ENCODE measurements at places on chromosomes 11 and 22.

GRCh38 chr11:13110929-13111812 lies 102.1 kb downstream of the RASSF10 start:
- no peak for DNase-seq

DNA sequence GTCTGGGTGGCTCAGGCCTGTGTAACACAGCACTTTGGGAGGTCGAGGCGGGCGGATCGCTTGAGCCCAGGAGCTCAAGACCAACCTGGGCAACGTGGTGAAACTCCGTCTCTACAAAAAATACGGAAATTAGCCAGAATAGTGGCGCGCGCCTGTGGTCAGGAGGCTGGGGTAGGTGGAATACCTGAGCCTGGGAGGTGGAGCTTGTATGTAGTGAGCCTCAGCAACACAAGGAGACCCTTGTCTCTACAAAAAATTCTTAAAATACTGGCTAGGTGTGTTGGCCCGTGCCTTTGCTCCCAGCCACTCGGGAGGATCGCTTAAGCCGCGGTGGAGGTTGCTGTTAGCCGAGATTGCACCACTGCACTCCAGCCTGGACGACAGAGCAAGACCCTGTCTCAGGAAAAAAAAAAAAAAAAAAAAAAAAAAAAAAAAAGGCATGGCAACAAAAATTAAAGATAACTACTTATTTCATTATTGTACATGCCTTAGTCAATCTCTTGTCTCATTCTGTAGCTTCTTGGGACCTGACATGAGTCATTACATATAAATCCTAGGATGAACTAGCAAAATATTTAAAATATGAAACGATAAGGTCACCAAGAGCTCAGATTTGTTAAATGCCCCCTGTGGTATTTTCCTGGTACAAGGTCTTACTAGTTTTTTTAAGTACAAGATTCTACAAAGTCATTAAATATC lies 1.1 kb downstream of the TAF1D start:
- DNase-seq = peak; percentile 40

GRCh38 chr11:69210310-69211035 lies 54.7 kb downstream of the SMIM38 start:
- DNase-seq = no peak

DNA sequence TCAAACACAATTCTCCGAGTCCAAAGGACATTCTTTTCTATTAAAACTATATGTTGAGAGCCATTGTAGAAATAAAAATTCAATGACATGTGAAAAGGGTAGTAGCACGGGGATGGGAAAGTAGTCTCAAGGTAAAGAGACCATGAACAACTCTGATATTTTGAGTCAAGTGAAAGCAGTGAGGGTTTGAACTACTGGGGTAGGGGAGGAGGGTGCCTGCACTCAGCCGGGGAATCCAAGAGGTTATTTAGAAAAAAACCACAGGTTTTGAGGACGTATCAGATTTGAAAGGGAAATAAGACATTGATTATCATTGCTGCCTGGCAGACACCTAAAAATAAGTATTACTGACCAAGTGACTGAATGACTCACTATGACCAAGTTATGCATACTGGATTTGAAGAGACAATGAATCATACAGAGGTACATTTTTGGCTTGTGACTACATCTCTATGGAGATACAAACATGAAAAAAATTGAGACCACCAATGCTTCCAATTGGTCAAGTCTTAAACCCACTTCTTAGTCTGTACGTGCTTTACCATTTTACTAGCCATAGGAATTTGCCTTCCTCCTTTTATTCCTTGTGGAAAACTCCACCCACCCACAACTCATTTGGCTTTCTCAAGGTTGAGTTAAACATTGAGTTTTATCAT lies 2.2 kb upstream of the OR52H1 start:
- DNase-seq = no peak

DNA sequence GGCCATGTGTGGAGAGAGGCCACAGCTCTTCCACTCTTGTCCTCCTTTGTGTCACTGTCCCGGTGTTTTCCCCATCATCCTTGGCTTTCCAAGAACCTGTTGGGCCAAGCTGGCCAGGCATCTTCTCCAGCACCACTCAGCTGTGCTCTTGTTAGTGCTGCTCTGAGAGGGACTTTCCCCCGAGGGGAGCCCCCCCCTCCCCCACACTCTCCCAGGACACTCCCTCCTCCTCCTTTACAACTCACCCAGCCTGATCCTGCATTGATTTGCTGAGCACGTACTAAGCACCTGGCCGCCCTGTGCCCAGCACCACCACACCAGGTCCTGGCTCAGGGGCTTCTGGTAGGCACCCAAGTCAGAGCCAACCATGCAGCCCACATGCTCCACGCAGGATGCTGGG lies 13.2 kb downstream of the TP53AIP1 start:
- DNase-seq = no peak

DNA sequence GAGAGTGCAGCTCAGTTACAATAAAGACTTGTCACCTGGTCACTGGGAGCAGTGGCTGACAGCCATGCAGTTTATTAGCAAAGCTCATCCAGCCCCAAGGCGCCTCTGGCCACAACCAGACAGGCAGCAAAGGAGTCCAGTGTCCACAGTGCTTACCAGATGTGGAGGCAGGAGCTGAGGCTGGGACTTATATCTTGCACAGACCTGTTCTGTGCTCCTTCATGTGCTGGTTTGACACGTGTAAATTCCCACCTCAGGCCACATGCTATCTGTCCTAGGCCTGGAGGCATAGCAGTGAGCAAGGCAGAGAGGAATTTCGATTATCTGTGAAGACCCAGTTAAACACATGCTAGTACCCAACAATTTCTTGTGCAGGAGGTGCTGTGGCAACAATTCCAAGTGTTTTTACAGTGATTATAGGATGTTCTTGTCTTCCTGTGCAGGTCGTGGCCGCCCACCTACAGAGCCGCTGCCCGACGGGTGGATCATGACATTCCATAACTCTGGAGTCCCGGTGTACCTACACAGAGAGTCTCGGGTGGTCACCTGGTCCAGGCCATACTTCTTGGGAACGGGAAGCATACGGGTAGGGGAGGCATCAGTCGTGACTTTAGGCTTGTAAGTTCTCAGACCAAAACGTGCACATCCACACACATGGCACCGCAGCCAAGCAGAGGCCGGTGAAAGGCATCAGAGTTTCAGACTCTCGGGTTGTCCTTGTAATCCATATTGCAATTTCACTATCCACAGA lies 9.4 kb downstream of the DGCR8 start:
- no peak for DNase-seq

GRCh38 chr22:48612077-48612995 lies 1215.3 kb downstream of the BRD1 start:
- DNase-seq = no peak

DNA sequence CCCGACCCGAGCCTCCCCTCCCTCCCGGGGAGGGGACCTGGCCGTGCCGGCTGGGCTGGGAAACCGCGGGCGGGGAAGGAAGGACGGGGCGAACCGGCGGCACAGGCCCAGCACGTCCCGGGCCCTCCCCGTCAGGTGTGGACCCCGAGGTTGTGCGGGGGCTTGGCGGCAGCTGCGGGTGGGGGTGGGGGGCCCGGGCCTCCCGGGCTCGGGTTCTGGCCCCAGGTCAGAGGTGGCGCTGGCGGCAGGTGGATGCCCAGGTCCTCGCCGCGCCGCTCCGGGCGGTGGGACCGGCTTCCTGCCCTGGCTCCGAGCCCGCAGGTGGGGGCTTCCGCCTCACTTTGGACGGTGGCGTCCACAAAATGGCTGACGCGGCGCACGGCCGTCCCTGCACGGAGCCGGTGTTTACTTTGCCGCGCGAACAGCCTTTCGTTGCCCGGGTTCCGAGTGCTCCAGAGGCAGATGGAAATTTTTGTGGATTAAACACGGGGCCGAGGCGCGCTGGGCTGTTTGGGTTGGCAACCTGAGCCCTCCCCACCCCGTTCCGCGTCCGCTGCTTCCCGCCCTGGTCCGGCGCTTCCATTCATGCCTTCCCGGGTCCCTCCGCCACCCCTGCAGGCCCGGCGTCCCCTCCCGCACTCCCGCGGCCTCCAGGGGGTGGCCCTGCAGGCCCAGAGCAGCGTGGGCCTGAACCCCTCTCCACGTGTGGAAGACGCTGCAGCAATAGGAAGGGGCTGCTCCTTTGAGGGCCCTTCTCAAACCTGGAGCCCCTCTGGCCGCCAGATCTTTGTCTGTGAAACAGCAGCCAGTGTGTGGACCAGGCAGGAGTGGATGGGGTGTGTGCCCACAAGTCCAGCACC lies 92.0 kb upstream of the KCNQ1OT1 start:
- DNase-seq = no peak

GRCh38 chr22:17972385-17973191 lies 51.8 kb downstream of the MICAL3 start:
- no peak for DNase-seq

DNA sequence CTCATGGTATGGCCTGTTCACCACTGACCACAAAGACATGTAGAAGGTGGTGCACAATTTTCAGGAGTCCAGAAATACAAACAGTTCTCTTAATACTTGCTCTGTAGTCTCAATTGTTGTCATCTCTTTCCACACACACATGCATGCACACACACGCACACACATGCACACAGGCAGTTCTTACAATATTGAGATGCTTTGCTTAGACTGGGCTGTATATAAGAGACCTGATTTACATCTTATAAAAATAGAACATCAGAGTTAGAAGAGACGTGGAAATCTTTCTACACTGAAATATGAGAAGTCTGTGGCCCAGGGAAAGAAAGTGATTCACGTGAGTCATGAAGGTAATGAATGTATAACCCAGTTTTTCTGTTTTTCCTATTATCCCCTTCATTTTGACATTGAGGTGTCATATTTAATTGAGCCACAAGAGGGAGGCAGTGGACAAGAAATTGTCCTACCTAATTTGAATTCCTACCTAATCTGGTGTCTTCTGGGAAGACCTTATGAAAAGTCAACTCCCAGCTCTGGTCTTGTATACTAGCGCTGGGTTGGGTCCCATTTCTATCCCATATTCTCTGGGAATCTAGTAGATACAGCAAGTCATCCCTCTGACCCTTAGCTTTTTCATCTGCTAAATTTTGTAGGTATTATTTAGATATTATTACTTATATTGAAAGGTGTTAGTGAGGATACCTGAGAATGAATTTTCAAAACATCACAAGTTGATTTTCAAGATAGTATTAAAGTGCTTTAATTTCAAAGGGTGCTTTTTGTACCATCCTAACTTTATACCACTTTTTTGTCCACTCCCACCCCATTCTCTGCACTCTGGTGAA lies 14.9 kb upstream of the MS4A4A start:
- DNase-seq = no peak

- DNase-seq = no peak
Measured at GRCh38 chr11:65498042-65498726, 661 bp upstream of the MALAT1 start.

DNA sequence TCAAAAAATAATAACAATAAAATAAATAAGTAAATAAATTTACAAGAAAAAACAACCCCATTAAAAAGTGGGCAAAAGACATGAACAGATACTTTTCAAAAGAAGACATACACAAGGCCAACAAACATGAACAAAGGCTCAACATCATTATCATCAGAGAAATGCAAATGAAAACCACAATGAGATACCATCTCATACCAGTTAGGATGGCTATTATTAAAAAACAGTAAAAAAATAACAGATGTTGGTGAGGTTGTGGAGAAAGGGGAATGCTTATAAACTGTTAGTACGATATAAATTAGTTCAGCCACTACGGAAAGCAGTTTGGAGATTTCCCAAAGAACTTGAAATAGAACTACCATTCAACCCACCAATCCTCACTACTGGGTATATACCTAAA lies 44.6 kb downstream of the PRCP start:
- DNase-seq = no peak

GRCh38 chr22:22866381-22867111 lies 21.1 kb upstream of the IGLL5 start:
- DNase-seq = no peak

- DNase-seq = no peak
Measured at GRCh38 chr22:49446145-49446758, 381.4 kb downstream of the BRD1 start.

DNA sequence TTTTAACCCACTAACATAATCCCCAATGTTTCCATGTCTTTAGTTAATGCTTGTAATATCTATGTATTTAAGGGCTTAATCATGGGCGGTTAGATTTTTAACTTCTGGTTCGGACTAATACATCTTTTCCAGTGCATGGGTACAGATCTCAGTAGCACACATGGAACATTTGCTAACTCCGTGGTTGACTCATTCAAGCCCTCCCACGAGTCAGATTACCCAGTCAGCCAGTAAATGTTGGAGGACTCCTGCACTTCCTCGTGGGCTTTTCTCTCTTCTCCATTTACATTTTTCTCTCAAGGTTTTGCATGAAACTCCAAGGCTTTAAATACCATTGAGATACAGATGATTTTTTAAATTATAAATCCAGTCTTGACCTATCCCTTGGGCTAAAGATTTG lies 313.9 kb downstream of the ST3GAL4 start:
- DNase-seq = no peak

DNA sequence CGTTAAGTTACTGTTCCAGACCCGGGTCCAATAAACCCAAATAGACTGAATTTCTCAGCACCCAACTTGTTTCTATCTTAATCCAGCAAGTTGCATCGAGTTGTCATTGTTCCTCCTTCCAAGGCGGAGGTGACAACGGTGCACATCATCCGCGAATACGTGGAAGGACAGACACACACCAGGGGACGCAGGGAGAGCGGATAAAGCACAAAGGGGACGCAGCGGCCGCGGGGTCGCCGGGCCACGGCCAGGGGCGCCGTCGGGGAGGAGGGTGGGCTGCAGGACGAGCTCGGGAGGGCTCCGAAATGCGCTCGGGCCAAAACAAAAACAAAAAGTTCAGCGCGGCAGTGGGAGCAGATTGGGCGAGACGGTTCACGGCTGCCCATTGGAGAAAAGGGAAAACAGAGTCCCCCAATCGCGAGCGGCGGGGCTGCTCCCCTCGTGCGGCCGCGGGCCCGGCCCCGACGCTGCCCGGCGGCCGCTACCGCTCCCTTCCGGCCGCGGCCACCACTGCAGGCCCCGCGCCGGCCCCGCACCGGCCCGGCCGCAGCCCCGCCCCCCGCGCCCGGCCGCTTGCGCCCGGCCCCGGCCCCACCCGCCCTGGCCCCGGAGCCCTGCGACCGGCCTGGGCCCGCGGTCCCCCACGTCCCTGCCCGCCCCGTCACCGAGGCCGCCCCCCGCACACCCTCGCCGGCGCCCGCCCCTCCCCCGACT lies 518 bp downstream of the KMT5B start:
- DNase-seq = peak; percentile 41

DNA sequence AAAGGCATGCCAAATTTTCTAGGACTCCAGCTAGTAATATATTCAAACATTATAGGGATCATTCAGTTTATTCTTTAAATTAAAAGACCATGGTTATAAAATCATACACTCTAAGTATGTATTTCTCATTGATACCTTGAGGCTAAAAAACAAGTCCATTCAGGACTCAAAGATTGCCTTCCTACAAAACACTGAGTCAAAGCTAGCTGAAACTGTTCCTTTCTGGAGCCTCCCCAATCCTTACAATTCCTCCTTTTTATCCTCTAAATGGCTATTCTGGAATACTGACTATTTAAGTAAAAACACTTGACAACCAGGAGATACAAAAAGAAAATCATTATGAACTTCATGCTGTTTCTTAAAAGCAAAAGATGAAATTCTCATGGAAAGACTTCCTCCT lies 4.9 kb upstream of the TTLL12 start:
- no peak for DNase-seq

GRCh38 chr22:42814215-42814614 lies 42.9 kb downstream of the ARFGAP3 start:
- no peak for DNase-seq

- DNase-seq = no peak
Measured at GRCh38 chr22:47275605-47276449, 513.4 kb downstream of the TBC1D22A start.

All from stimulated activated CD4-positive, alpha-beta T cell treated with anti-CD3 and anti-CD28 coated beads, Interleukin-1b, Interleukin-23, amount 100 ng/mL, for 24 hours (primary cell).